Caco-2 (cell line): ENCODE measurements at places on chromosomes 7 and 10. TPM values are rescaled to one million over a fixed set of nuclear protein-coding genes. Genes with fewer than 3 reads are reported as not detected.

FAM13C gene
- 0.18 and 0.42 TPM in 2 replicates for total RNA-seq

WEE2 gene
- total RNA-seq: 1.0 and 2.5 TPM in 2 replicates

CALHM3 gene
- 0.18 TPM in 1 of 2 replicates, not detected in the other for total RNA-seq

IFIT1 gene
- 4.3 and 5.4 TPM in 2 replicates for total RNA-seq
